ENCODE measurements at places on chromosomes 6 and 20.

- DNase-seq, result no peak
Observed at GRCh38 chr6:18506382-18507017, 119.3 kb downstream of the RNF144B start.

GRCh38 chr6:120894077-120894476 is 440.2 kb downstream of the TBC1D32 start:
- DNase-seq, result no peak

- peak; percentile 25 for DNase-seq
Observed at GRCh38 chr6:7646394-7646793, 56.4 kb downstream of the SNRNP48 start.

- DNase-seq, result no peak
Observed at GRCh38 chr6:88574031-88574430, 389.4 kb downstream of the RNGTT start.

DNA sequence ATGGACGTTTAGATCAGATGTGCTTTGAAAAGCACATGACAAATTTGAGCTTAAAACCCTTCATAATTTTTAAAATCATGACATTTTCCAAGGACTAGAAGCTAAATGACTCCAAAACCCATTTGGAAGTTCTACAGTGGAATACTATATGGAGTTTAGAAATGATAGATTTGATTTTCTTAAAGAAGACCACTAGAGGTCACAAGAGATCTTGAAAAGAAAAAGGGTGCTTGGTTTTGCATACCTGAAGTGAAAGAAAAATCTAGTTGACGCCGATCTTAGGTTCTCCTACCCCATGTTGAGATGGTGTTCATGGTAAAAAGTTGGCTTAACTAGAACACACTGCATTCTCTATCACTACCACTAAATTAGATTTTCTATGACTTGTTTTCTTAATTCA is 31.5 kb downstream of the CFAP61 start:
- DNase-seq, result peak; percentile 14

GRCh38 chr20:2219481-2220006 is 76.3 kb upstream of the TGM3 start:
- DNase-seq, result no peak

- DNase-seq, result no peak
Observed at GRCh38 chr6:127547904-127548649, 28.9 kb upstream of the C6orf58 start.

- DNase-seq, result peak; percentile 84
Observed at GRCh38 chr20:5056801-5057599, 55.7 kb upstream of the SLC23A2 start.

- no peak for DNase-seq
Observed at GRCh38 chr6:33723371-33724085, 12.0 kb upstream of the UQCC2 start.

DNA sequence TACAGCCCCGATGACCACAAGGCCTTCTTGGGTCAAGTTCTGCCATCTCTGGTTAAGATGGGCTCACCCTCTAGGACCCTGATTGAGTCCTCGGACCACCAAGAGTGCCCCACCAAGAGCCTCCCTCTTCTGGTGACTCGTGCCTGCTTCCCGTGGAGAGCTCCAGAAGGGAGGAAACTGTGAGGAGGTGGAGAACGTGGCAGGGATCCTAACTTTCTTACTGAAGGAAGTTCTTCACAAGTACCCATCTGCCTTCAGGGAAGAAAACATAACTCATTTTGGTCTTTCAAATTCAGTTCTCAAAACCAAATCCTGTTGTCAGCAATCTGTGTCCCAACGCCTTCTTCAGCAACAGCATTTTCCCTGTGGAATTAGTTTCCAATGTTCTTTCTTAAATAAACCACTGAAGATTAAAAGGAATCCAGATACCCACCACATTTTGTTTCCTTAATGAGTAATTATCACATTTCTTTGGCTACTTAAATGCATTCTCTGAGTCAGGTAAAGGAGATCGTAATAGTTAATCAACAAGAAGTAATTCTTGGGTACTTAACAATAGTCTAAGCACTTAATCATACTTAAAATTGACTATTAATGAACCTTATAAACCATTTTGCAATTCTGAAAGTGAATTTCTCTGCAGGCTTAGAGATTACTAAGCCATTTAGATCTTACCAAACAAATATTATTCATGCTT is 185.8 kb upstream of the SGK1 start:
- no peak for DNase-seq

- no peak for DNase-seq
Observed at GRCh38 chr20:12201289-12201991, 283.7 kb downstream of the BTBD3 start.

DNA sequence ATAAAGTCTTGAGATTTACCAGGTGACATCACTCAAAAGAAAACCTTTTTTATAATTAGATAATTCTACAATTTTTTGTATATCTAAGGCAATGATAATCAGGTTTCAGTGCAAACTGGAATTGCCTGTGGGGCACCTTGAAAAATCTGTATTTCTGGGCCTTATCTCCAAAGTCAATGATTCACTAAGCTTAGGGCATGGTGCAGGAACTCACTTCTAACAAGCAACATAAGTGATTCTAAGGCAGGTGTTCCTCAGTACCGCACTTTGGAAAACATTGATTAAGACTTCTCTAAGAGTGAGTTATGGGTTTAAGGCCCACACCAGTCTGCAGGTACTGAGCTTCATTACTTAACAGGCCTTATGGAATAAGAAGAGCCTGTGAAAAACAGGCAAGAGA is 115.3 kb downstream of the COL12A1 start:
- DNase-seq, result no peak

DNA sequence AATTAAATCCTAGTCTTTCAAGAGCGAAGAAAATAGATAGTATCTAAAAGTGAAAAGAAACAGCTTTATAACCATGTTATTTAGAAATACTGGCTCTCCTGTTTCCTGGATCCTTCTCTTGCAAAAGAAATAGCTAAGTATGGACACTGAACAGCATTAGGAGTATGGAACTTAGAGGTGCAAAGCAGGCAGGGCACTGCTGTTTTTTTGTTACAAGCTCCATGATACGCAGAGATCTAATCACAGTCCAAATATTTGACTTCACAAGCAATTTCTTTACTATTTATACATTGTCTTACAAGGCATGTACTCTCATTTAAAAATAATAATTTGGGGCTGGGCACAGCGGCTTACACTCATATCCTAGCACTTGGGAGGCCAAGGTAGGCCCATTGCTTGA is 7.6 kb downstream of the TRPC4AP start:
- DNase-seq, result no peak

GRCh38 chr6:102679865-102680264 is 1286.4 kb downstream of the GRIK2 start:
- no peak for DNase-seq

DNA sequence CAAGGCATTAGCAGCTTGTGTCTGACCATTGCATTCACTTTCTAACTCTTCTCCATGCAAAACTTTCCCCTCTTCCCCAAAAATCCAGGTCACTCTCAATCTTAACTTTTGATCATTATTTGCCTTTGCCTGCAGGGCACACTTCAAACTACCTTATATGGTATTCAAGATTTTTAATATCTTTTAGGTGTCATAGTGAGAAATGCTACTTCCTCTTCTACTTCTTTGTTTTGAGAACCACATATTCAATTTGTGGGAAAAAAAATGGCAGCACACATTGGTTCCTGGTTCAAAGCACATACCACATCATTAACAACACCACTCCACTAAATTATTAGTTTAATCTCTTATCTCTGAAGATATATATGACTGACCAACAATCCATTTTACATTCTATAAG is 1267.0 kb upstream of the CITED2 start:
- DNase-seq, result no peak

DNA sequence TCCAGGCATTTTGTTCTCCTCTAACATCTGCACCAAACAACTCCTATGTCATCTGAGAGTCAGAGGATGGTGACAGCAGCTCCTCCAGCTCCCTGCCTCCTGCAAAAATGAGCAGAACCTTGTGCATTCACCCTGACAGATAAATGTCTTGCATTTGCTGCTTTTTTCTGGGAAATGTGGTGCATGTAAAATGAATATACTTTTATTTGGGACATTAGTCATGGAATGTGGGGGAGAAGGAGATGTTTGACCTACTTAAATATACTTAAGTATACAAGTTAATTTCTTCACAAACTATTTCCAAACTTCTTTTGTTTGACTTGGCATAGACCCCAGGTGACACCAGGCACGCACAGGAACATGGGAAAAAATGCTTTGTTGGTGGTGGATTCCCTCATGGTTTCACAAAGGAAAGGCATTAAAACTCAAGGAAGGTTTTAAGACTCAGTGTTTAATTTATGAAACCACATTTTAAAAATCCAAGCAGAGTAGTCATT is 181.8 kb upstream of the MCHR2 start:
- no peak for DNase-seq

DNA sequence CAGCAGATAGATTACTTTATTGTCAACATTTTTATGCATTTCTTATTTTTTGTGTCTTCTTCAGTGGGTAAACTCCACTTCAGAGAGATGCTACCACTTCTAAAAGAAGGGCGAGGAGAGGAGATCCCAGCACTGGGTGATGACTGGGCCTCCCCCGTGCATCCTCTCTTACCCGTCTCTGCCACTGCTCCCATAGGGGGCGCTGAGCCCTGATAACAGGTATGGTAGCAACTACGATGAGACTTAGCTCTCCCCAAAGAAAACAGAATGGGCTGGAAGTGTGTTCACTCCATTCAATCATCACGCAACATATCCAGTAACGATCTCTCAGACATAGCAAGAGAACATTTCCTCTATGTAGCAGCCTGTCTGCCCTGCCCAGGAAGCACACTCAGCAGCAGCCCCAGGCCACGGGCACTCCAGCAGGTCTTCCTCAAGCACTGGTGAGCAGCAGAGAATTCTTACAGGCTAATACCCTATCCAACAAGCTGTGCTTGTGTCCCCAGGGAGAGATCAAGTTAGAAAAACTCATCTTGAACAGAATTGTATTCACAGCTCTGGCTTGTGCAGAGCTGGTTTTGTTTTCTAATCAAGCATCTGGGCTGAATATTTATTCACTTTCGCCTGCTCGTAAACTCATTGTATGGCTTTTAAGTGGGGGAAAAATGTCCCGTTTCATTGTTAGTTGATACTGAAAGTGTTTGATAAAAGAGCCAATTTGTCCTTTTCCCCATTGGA is 533.1 kb upstream of the CDH4 start:
- no peak for DNase-seq

DNA sequence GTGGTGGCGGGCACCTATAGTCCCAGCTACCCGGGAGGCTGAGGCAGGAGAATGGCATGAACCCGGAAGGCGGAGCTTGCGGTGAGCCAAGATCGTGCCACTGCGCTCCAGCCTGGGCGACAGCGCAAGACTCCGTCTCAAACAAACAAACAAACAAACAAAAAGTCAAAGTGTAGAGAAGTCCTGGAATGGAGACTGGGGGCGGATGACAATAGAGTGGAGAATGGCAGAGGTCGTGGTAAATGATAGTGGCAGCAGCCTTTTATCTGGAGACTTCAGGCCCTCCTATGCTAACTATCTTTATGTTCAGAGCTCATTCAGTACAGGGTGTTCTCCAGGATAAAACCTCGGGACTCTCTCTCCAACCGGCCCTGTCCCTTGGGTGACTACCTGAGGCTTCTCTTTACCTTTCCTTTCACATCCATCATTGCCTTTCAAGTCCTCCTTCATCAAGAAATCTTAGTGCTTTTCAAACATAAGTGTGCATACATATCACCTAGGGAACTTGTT is 1.4 kb upstream of the FKBPL start:
- DNase-seq, result no peak

DNA sequence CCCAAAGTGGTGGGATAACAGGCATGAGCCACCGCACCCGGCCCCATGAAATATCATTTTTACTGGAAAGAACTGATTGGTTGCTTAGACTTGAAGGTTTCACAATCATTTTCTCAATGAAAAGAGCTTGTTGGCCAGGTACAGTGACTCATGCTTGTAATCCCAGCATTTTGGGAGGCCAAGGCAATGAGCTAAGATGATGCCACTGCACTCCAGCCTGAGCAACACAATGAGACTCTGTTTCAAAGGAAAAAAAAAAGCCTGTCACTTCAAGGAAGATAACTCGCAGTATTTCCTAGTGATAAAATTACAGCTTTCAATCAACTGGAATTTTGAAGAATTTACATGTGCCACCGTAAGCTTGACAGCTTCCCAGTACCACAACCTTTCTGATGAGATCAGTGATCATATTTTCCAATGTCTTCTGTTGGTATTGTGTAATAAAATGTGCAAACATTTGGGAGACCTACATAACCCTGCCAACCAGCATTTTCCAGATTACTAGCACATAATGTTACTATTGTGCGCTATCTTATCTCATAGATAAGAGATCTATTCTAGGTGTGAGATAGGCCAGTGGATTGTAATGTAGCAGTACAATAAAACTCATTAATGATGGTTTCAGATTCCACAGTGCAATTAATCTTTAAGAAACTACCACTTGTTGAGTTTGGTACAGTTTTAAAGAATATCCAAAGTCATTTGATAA is 7.2 kb downstream of the PNLDC1 start:
- no peak for DNase-seq

- DNase-seq, result no peak
Observed at GRCh38 chr20:1946762-1947534, 46.9 kb downstream of the PDYN start.

DNA sequence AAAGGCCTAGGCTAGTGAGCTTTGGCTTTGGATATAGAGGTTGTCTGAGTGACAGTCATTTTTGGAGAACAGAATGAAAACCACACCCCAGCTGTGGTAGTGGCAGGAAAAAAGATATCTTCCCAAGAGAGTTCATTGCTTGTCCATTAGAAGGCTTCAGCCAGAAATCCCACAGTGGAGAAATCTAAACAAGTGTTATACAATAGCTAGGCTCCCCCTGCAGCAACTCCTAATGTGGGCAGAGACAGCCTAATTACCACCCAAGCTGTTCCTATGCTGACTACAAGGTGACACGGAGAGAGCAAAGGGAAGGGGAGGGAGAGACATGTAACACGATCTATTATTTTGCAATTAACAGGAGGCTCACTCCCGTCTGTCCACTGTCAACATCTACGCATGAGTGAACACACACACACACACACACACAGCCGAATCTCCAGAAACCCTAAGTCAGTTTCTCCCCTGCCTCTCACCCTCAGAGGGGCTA is 147.5 kb upstream of the TCF21 start:
- DNase-seq, result no peak

- no peak for DNase-seq
Observed at GRCh38 chr6:109056661-109057060, 38.0 kb downstream of the SESN1 start.

- no peak for DNase-seq
Observed at GRCh38 chr6:117448732-117449485, 23.2 kb upstream of the ROS1 start.

- DNase-seq, result no peak
Observed at GRCh38 chr20:1893721-1894470, 1.3 kb upstream of the SIRPA start.
